ENCODE measurements at places on chromosomes 7 and 10.

DNA sequence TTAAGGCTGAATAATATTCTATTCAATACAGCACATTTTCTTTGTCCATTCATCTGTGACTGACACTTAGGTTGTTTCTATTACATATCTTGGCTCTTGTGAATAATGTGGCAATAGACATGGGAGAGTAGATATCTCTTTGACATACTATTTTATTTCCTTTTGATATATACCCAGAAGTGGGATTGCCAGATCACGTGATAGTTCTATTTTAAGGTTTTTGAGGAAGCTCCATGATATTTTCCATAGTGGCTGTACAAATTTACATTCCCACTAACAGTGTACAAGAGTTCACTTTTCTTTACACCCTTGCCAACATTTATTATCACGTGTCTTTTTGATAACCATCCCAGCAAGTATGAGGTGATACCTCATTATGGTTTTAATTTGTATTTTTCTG, 1114.7 kb downstream of the CNTNAP2 start:
- no peak for DNase-seq

- no peak for DNase-seq
Observed at GRCh38 chr7:25303281-25304181, 75.2 kb upstream of the NPVF start.

GRCh38 chr7:106243893-106244292, 40.9 kb downstream of the NAMPT start:
- no peak for DNase-seq

- DNase-seq = no peak
Observed at GRCh38 chr10:23051278-23051677, 44.1 kb upstream of the MSRB2 start.

GRCh38 chr10:36488579-36488978, 636.8 kb upstream of the ANKRD30A start:
- DNase-seq = no peak

DNA sequence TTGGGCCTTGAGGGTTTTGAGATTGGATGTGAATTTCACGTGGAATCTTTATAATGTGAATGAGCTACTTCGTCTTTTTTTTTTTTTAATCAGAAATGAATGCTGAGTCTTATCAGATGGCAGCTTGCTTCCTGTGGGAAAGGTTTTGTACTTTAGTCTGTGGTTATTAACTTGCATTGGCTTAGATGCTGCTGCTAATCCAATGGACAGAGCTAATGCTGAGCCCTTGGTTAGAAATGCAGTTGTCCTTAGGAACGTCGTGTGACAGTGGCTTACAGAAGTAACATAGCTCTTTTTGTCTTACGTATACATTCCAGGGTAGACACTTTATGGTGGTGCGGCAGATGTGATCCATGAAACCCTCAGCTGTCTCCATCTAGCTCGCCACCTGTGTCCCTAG, 32.8 kb downstream of the ADCY1 start:
- no peak for DNase-seq

- DNase-seq = no peak
Observed at GRCh38 chr10:47033541-47034270, 122.5 kb downstream of the PTPN20 start.

Data from NCI-H187 (cell line).